ENCODE measurements at places on chromosomes 1 and 21.

DNA sequence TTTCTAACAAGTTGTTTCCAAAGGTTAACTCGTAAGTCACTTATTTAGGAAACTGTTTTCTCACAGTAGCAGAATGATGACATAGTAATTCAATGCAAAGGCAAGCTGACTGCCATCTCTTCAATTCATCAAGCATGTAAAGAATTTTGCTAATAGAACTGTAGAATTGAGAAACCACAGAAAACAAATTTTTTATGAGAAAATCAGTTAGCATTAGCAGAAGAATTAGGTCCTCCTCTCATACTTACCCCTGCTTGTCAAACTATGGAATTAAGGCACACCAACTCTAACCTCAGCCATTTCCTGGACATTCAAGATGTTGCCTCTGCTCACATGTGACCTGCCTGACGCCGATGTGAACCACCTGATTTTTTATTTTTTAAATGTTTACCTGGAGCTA lies 115.2 kb downstream of the LRRC40 start:
- no peak for DNase-seq

- no peak for DNase-seq
These were observed 5.8 kb downstream of the ATP5PO start for GRCh38 chr21:33909756-33910155.

- DNase-seq = no peak
These were observed 987 bp downstream of the GPR137B start for GRCh38 chr1:236143104-236143948.

- no peak for DNase-seq
These were observed 8.0 kb downstream of the SMIM12 start for GRCh38 chr1:34851431-34852105.

DNA sequence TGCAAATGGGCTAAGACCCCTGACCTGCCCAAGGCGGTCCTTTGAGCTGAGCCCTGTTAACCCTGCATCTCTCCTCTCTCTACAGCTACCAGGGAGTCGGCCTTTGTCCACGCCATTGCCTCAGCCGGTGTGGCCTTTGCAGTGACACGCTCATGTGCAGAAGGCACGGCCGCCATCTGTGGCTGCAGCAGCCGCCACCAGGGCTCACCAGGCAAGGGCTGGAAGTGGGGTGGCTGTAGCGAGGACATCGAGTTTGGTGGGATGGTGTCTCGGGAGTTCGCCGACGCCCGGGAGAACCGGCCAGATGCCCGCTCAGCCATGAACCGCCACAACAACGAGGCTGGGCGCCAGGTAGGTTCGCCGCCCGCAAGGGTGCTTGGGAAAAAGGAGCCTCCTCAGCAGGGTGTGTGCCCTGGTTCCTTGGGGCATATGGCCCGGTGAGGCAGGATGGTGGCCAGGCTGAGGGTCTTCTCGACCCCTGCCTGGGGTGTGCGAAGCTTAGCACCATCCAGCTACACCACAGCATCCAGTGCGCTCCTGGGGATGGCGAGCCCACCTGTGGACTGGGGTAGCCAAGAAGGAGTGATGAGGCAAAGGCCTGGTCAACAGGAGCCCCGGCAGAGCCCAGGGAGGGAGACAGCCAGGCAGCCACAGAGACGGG lies 31.8 kb upstream of the ARF1 start:
- no peak for DNase-seq

DNA sequence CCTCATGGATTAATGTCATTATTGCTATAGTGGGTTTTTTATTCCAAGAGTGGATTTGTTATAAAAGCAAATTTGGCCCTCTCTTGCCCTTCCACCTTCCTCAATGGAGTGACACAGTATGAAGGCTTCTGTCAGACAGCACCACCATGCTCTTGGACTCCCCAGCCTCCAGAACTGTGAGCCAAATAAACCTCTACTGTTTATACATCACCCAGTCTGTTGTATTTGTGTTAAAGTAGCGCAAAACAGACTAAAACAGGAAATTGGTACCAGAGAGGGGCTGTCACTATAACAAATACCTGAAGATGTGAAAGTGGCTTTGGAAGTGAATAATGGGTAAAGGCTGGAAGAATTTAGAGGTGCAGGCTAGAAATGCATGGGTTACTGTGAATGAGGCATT lies 38.0 kb upstream of the DMRTB1 start:
- no peak for DNase-seq

- no peak for DNase-seq
These were observed 485.5 kb downstream of the PTPRC start for GRCh38 chr1:199124351-199124750.

GRCh38 chr1:64527165-64527564 lies 57.2 kb downstream of the CACHD1 start:
- no peak for DNase-seq

GRCh38 chr21:42056468-42056867 lies 14.6 kb upstream of the UMODL1 start:
- DNase-seq = no peak

DNA sequence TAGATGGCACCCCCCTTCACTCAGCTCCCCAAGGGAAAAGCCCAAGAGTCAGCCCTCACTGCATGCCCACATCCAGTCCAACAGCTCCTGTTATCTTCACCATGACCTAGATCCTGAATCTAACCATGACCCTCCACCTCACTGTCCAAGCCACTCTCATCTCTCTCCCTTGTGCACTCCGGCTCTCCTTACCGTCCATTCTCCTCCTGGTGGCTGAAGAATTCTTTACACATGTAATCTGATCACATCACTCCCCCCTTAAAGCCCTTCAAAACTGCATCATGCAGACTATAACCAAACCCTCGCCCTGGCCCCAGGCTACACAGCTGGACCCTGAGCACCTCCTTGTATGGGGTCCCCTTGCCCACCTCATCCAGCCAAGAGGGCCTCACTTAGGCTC lies 14.0 kb upstream of the PAQR7 start:
- no peak for DNase-seq

GRCh38 chr1:61445269-61445825 lies 279.6 kb downstream of the TM2D1 start:
- DNase-seq = no peak

- no peak for DNase-seq
These were observed 35.6 kb downstream of the IL23R start for GRCh38 chr1:67201891-67202290.

DNA sequence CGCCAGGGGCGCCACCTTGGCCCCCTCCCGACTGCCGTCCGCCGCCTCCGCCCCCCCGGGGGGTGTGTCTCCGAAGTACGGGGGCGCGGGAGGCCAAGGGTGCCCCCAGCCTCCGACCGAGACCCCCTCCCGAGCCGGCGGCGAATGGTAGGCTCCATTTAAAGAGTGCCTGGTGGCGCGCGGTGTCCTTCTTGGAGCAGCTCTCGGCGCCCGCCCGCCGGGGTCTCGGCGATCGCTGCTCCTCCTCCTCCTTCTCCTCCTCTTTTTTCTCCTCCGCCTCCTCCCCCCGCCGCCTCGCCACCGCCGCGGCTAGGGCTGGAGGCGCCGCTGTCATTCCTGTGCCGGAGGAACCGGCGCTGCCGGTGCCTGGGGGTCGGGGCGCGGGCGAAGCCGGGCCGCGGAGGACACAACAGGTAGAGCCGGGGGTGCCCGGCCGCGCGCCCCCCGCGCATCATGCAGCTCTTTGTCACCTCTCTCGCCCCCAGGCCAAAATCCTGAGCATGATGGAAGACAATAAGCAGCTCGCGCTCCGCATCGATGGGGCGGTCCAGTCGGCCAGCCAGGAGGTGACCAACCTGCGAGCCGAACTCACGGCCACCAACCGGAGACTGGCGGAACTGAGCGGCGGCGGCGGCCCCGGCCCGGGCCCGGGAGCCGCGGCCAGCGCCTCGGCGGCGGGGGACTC lies at the start of gene KAZN:
Gene KAZN (plus strand): TSS at position 188 of the 685 bp plus-strand sequence.
- DNase-seq = no peak

GRCh38 chr1:55554611-55555010 lies 339.4 kb upstream of the USP24 start:
- no peak for DNase-seq

GRCh38 chr1:187067160-187067559 lies 238.4 kb downstream of the PLA2G4A start:
- DNase-seq = no peak

DNA sequence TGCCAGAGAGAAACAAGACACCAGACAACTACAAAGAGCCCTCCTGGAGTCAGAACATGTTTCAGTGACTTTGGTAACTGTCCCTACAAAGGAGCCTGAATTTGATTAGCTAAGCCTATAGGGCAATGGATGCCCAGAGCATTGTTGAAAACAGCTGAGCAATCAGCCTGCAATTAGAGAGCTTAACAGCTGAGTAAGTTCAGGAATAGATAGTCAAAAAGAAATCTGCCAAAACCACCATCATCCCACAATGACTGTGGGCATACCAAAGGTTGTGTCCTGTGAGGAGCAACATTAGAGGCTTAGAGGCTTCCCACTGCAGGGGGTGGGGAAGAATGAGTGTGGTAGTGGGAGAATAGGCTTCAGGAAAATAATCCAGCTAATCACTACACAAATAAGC lies 32.1 kb downstream of the SH3BP5L start:
- no peak for DNase-seq

- DNase-seq = no peak
These were observed 55.5 kb upstream of the DYNLT5 start for GRCh38 chr1:66696771-66697170.

DNA sequence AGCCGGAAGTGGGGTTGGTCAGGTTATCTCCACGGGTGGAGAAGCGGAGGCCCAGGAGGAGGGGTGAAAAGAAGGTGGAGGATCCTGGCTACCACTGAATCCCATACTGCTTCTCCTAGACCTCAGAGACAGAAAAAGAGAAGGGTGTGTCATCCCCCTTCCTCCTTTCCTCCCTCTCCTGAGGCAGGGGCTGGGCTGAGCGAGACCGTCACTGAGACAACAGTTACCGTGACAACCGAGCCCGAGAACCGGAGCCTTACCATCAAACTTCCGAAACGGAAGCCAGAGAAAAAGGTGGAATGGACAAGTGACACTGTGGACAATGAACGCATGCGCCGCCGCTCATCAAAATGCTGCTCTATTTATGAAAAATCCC lies 42.1 kb upstream of the NBPF3 start:
- DNase-seq = no peak

GRCh38 chr1:56877973-56878372 lies 23.4 kb downstream of the C8A start:
- no peak for DNase-seq

DNA sequence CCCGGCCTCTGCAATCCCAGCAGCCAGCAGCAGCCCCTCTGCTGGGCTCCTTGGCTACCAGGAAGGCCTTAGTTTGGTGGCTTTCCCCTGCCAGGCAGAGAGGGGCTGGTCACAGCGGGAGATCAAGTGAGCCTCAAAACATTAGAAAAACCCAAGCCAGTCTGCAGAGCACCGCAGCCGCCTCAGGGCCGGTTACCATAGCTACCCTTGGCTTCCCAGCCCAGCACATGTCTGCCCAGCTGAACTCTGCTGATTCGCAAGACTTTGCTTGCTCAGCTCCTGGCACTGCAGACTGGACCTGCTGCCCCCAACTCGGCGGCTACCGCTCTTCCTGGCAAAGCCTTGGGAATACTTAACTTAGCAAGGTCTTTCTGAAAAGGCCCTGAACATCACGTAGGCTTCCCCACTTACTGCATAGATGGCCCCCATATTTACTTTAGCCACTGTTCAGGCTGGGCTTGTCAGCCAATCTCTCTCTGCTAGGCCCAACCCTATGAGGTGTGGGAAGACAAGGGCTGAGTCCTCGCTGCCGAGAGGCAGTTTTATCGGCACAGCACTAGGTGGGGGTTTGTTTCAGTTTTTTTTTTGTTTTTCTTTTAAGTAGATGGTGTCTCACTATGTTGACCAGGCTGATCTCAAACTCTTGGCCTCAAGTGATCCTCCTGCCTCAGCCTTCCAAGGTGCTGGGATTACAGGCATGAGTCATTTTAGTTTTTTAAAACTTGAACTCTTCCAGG lies 28.6 kb upstream of the PLEKHG5 start:
- no peak for DNase-seq

DNA sequence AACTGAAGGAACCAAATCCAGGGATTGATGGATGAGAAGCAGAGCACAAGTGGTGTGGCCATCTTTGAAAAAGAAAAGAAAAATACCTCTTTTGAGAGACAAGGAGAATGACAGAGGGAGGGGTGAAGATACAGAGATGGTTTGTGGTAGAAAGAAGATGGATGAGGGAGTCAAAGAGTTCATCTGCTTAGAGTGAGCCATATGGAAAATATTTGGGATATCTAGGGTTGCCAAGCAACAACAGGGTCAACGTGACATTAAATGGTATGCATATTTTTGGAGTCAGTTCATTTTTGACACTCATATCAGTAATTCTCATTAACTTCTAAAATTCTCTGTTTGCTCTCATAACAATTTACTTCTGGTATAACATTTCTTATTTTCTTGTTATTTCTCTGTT lies 50.7 kb downstream of the MACF1 start:
- DNase-seq = no peak

DNA sequence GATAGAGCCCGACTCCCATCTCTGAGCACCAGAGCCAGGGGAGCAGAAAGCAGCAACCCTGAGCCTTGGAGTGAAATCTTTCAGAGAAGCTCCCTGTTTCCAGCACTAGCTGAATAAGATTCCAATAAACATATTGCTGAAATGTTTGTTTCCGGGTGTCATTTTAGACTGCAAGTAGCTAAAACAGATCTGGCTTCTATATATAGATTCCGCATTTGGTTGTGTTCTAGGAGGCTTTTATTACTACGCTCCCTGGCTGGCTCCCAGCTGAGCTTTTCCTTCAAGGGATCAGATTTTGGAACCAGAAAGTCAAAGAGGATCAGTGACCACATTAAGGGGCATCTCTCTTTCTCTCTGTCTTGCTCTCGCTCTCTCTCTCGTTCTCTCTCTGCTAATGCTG lies 88.2 kb downstream of the PAPPA2 start:
- no peak for DNase-seq

DNA sequence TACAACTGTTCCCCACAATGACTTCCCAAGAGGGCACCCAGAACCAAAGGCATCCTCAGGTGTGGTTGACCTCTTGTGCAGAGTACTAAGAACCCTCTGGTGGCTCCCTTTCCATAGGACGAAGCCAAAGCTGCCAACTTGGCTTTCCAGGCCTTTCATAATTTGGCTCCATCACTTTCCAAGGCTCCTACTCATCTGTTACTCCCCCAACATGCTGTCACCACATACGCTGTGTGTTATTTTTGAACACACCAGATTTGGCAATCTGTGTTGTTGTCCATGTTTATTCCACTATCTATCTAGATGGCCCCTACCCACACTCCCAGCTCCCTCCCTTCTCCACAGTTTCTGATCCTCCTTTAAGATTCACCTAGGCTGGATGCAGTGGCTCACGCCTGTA lies 10.2 kb upstream of the NKAIN1 start:
- no peak for DNase-seq

DNA sequence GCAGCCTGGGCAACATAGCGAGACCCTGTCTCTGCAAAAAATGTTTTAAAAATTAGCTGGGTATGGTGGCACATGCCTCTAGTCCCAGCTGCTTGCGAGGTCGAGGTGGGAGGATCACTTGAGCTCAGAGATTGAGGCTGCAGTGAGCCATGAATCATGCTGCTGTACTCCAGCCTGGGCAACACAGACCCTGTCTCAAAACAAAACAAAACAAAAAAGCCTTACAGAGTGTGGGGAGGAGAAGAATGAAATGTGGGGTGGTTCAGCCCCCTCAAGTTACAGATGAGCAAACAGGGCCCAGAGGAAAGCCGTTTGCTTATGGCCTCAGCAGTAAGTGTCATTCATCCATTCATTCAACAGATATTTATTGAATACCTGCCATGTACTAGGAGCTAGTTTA lies 40.7 kb downstream of the RPS6KA1 start:
- DNase-seq = no peak

All from activated CD4-positive, CD25-positive, alpha-beta regulatory T cell treated with anti-CD3 and anti-CD28 coated beads, Interleukin-2, amount 50 U/mL, for 16 hours (primary cell).